ENCODE measurements at places on chromosomes 11 and 22.

DNA sequence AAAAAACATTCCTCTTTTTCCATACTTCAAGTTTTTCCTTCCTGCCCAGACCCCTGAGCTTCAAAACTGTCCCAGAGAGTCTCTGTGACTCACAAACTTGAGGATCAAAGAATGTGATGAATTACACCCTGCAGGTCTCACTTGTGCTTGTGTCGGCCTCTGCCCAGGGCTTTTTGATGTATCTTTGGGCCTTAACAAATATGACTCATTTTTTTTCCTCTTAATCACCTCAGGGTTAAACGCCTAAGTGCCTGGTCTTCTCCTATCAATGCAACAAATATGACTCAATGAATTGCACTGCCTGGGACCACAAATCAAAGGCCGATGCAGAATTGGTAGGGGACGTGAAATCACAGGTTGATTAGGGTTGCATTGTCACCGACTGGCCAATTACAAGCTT is 267.7 kb downstream of the LARGE1 start:
- no peak for DNase-seq

DNA sequence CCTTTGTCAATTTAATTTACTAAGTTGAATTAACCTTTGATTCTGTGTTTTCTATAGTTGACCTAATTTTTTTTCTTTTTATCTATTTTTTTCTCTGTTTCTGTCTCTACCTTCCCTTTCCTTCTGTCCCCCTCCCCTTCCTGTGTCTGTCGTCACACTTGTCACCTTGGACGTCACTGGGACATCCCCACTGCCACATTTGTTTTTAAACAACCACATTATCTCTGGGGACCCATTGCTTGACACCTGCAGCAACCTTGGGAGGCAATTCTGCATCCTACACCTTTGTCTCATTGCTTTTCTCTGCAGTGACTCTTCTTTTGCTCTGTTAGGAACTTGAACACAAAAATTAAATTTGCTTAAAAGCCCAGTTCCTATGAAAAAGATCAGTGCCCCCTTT is 51.8 kb upstream of the TTC12 start:
- no peak for DNase-seq

DNA sequence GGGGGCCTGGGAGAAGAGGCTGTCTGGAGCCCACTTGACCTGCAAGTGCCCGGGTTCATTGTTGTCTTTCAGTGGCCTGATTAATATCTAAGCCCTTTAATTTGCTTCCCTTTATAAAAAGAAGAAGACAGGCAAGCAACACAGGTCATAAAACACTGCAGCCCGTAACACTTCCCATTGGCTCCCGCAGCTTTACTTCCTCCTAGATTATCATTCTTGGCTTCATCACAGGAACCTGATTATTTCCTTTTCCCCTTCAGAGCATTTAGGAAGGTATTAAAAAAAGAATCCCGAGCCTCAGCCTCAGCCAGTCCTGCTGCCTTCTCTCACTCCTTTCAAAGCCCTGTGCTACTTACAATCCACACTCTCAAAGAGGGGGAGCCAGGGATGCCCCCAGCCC is 183.2 kb downstream of the GRIK4 start:
- no peak for DNase-seq

DNA sequence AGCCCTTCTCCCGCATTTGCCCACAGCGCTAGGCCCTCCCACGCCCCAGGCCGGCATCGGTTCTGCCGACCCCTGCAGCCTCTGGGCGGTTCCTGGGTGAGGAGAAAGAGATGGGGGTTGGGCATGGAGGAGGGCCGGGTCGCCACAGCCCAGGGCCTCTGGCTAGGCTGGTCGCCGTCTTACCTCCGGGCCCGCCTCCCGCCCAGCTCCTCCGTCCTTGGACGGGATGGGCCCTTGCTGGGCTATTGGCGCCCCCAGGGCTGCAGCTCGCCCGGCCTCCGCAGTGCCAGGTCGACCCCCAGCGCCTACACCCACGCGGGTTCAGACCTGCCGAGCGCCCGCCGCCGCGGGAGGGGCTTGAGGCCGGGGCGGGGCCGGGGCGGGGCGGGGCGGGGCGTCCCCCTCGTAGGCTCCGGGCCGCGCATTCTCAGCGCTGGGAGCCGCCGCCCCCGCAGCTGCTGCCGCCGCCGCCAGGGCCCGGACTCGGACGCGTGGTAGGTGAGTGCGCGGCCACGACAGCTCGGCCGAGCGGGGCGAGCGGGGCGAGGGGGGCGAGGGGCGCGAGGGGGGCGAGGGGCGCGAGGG is at the start of gene CD151:
Gene CD151, plus strand, starts transcription at position 424 of the 585 bp plus-strand sequence. CDS start 3,118 bp downstream, outside the sequence.
- DNase-seq: no peak

DNA sequence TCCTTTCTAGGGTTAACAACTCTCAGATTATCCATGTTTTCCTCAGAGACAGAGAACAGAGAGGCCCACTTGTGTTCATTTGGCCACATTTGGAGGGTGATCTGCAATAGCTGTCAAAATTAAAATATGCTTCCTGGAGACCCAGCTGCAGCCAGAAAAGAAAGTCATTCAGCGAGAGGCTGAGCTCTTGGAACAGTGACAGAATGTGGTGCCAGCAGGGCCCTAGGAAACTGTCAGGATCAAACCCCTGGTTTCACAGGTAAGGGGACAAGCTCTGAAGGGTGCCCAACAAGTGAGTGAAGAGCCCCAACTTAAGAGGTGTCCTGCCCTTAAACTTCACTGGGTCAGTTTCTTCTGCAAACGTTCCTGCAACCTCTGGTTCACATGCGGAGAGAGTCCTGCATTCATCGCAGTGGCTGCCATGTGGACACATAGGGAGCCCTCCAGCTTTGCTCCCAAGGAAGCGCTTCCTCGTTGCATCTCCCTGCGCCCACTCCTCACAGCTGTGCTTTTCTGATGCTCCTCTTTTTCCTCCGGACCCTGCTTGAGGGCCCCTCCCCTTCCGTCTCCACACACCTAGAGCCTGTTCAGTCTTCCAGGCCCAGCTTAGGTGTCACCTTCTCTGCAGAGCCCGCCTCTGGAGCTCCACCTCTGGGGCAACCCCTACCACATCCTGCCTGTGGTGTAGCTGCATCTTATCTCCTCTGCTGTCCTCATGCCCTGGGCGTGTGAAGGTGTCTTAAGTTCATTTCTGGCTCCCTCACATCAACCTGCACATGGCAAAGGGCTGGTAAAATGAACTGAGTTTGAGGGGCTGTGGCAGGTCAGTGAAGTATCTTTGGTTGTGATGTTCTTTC is 3.9 kb downstream of the UCP3 start:
- DNase-seq: no peak

DNA sequence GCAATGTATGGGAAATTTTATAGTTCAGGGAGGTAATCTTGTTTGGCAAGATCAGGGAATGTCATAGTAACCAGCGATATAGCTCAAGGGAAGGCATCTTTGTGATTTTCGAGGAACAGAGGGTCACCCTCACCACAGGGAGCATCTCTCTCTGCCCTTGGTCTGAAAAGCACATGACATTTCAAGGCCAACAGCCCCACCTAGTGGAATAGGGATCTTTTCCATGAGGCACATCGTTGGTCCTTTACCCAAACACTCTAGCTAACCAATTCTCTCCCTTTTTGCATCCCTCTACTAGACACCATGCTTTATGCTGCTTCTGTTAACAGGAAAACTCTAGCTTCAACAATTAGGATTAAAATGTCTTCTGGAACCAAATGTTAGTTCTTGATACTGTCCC is 179.0 kb downstream of the GRM5 start:
- no peak for DNase-seq

DNA sequence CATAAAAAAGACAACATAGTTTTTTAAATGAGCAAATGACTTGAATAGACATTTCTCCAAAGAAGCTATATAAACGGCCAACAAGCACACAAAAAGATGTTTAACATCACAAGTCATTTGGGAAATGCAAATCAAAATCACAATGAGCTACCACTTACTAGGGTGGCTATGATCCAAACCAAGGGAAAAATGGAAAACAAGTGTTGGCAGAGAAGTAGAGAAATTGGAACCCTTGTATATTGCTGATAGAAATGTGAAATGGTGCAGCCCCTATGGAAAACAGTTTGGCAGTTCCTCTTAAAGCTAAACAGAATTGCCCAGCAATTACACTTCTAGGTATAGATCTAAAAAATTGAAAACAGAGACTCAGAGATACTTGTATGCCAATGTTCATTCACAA is 29.0 kb downstream of the PAMR1 start:
- DNase-seq: no peak

DNA sequence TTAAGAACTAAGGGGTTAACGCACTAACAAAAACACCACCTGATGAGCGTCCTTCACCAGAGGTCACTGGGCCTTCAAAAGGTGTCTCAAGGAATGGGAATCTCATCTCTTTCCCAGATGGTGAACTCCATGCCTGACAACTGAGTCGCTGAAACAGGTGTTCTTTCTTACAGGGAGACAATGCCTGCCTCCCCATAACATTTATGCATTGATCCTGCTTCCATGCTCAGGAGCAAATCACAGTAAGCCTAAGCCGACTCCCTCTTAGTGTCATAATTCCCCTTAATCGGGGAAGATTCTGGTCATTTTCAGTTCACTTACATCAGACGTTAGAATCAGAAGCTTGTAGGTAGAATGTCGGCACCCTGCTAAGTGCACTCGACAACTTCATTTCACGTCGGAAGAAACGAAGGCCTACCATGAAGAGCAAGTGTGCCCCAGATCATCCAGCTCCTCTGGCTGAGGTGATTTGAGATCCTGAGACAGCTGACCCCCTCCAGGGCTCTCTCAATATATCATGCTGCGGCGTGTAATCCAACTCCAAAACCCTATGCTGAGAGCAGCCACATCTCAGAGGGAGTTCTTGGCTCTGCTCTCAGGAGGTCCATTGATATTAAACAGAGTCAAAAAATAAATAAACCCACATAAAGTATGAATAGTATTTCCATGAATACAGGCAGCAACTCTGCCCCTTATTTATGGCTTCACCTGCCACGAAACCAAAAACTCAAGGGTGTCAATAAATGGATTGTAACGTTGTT is 163.1 kb downstream of the LARGE1 start:
- no peak for DNase-seq

DNA sequence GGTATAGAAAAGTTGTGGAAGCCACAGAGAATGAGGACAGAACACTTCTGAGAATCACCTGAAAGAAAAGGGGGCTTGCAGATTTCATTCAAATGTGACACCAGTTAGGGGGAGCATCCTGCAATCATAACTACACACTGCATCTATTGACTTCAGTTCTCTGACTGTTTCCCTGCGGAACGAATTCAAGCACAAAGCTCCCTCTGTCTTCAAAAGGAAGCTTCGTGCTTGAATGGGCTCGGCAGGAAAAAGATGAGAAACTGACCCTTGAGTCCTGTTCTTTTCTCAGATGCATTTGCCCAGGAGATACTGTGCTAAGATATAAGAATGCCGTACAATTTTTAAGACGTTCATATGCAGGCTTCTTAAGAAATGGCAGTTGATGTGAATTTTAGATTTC is 2000.4 kb upstream of the RAG2 start:
- DNase-seq: no peak

DNA sequence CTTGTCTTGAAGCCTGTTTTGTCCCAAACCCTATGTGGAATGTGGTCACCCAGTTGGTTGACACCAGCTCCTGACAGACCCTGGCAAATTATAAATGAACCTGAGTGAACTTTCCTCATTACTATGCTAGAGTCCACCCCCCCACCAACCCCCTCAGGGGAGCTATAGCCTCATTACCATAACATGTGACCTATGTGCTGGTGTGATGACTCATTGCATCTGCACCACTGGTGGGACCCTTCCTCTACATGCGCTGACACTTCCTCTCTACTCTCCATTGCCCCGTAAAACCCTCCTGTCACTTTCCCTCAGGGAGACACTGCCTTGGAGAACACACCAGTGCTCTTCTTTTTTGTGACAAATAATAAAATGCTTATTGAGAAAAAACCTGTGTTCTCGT is 105.0 kb upstream of the SESN3 start:
- DNase-seq: no peak

GRCh38 chr11:118661425-118662301 is 17.8 kb downstream of the TREH start:
- no peak for DNase-seq

DNA sequence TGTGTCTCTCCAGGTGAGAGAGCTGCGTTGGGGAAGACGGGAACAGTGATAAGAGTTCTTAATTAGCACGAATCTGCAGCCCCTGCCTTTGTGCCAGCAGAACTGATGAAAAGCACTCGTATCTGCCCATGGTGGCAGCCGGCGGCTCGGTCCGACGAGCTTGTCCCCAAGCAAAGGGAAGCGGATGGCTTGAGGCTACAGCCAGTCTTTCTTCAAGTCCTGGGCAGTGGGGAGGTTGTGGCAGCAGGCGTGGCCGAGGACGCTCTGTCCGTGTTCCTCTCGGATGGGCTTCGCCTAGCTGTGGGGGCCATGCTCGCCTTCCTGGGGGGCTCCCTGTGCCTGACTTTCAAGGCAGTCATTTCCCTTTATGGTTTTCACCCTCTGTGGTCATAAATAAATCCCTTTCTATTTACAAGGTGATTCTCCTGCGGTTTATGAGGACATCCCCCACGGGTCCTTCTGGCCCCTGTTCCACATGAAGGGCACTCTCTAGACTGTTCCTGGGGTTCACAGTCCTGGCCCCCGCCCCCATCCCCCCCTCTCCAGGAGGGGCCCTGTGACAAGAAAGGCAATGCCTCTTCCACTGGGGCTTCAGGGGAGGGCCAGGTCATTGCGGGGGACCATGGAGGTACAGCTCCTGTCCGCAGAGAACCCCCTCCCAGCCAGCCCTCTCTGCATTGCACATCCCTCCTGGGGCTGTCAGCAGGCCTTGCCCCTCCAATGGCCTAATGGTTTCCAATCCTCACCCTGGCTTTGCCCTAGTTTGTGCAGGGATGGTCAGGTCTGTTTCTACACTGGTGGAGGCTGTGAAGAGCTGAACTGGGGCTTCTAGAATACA is 1212.3 kb downstream of the BRD1 start:
- DNase-seq: no peak

- DNase-seq: no peak
Measured at GRCh38 chr11:124329787-124330478, 9.9 kb upstream of the OR8D2 start.

DNA sequence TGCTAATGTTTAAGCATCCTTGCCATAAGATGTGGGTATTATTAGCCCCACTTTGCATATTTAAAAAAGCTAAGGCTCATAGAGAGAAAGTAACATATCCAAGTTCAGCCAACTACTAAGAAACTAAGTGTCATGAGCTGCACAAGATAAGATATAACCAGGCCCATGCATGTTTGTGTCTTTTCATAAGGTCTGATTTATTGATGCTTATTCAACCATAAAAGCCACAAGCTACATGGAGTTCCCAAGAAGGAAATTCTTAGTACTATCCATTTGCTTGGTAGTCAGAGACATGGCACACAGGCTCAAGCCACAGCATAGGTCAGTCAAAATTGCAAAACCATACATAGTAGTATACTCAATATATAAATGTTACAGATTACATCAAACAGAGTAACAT is 488.5 kb downstream of the SOX6 start:
- DNase-seq: no peak
